Activated CD4-positive, CD25-positive, alpha-beta regulatory T cell treated with anti-CD3 and anti-CD28 coated beads, Interleukin-2, amount 50 U/mL, for 24 hours (primary cell): ENCODE measurements at places on chromosomes 4 and X.

- ATAC-seq, result no peak
These were observed 10.1 kb downstream of the SEC24D start for GRCh38 chr4:118825799-118826198.

DNA sequence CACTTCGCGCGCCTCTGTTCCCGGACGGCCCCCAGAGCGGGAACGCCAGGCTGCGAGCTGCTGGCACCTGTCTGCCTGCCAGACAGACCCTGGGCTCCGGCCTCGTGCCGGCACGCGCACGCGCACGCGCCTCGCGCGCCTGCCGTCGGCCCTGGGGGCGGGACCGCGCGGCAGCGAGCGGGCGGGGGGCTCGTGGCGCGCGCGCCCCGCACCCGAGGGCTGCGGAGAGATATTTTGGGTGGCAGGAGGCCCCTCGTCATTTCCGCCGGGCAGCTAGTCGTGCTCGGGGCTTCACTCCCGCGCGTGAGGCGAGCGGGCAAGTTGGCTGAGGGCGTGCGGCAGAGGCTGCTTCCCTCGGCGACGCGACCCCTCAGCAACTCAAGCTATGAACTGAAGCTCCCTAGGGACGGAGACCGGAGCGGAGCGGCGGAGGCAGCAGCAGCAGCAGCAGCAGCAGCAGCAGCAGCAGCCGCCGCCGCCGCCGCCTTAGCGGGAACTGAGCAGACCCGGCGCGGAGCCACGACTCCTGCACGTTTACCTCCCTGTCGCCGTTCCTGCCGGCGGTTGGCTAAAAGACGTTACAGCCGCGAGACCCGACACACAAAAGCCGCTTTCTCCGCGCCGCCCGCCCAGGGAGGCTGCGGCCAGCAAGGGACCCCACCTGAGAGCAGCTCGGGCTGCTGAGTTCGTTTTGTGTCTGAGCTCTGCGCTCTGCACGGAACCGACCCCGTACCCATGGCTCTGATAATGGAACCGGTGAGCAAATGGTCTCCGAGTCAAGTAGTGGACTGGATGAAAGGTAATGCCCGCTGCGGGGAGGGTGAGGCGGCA is at the start of gene CNKSR2:
CNKSR2 (plus strand) TSS at position 256 of the 831 bp plus-strand sequence; CDS start at position 736, 480 bp downstream.
- ATAC-seq, result peak; percentile 74

GRCh38 chr4:85228264-85228663 is 246.7 kb upstream of the ARHGAP24 start:
- ATAC-seq, result no peak

- ATAC-seq, result no peak
These were observed 301.2 kb upstream of the ARSJ start for GRCh38 chr4:114280645-114281044.

- no peak for ATAC-seq
These were observed 346.2 kb downstream of the MAPK10 start for GRCh38 chr4:86013621-86014020.

- ATAC-seq, result no peak
These were observed 118.5 kb upstream of the NKX1-1 start for GRCh38 chr4:1524761-1525160.

GRCh38 chr4:52993771-52994170 is 131.7 kb downstream of the RASL11B start:
- ATAC-seq, result no peak

- ATAC-seq, result no peak
These were observed 11.0 kb downstream of the BCOR start for GRCh38 chrX:40086569-40087335.

DNA sequence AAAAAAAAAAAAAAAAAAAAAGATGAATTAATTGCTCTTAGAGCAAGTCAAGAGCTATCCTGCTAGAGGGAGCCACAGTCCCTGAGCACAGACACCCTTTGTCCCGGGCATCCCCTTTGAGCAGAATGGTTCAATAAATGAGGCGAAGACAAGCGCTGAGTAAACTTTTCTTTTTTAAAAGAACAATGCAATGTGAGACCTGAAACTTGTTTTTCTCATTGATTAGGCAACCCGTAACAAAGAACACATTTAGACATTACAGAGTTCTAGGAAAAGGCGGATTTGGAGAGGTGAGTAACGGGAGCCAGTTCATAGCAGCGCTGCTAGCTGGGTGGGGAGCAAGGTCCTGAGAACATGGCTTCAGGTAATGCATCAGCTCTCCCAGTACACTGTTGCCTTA is 46.1 kb downstream of the GRK4 start:
- ATAC-seq, result peak; percentile 20

- ATAC-seq, result no peak
These were observed 13.1 kb downstream of the CTPS2 start for GRCh38 chrX:16699389-16699788.

DNA sequence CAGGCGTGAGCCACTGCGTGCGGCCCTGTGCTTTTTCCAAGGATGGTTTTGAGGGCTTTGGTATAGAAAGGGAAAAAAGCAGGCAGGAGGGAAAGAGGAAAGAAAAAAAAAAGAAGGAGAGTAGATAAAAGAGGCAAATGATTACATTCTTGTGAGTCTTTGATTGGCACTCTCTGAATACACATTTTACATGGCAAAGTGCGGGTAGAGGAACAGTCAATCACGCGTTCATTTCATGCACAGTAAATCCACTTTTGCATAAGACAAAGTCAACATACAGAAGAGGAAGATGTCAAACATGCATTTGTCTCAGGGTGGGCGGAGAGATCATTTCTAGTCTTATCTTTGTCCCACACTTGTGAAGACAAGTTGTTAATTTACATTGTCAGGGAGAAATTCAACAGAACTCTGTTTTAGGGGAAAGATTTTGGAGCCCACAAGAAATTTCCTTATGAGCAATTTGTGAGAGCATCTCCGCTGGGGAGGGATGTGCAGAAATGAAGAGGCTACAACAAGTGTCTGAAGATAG is 183.2 kb downstream of the DHRSX start:
- no peak for ATAC-seq

DNA sequence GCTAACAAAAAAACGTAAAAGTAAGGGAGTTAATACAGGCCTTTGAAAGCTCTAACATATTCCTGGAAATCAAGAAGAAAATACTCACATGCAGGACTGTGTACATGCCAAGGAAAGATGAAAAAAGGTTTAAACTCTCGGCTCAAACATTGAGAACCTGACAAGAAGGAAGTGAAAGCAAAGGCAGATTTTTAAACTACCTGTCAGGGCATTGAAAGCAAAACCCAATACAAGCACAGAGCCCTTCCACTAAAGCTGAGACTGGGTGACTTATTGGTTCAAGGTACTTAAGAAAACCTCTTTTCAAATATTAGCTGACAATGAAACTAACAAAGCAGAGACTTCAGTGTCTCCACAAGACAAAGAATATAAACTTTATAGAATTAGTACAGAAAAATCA is 313.0 kb upstream of the GRID2 start:
- no peak for ATAC-seq

- no peak for ATAC-seq
These were observed 34.1 kb downstream of the PRRG1 start for GRCh38 chrX:37383313-37383712.

- no peak for ATAC-seq
These were observed 116.7 kb upstream of the STOX2 start for GRCh38 chr4:183788308-183788905.

DNA sequence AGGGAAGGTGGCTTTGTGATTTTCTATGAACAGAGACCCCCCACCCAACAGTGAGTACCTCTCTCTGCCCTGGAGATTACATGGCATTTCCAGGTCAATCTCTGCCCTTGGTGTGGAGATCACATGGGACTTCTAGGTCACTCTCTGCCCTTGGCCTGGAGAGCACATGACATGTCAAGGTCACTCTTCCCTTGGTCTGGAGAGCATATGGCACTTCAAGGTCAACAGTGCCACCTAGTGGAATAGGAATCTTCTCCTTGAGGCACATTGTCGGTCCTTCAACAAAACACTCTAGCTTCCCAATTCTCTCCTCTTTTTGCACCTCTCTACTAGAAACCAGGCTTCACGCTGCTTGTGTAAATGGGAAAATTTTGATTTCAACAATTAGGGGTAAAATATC is 66.2 kb upstream of the TACR3 start:
- ATAC-seq, result no peak

DNA sequence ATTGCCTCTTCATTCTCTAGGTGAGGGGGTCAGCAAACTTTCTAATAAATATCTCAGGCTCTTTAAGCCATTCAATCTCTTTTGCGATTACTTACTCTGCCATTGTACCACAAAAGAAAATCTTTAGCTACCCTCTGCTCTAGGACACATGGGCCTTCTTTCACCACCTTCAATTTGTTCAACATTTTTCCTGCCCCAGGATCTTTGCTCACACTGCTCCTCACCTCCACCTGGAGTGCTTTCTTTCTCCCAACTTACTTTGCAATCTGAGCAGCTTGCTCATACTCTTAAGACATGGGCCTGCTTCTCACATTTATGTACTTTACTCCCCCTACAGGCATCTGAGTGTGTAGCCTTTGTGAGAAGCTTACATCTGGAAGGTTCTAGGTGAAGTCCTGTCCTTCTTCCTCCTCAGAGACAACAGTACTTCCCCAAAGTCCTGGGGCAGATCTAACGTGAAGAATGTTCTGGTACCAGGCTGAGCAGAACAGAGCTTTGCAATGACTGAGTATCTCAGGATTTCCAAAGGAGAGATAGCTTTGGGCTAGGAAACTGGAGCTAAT is 55.0 kb upstream of the PRDM5 start:
- ATAC-seq, result no peak

GRCh38 chr4:8682296-8682695 is 89.7 kb downstream of the CPZ start:
- ATAC-seq, result no peak

GRCh38 chrX:65502618-65503017 is 32.0 kb downstream of the LAS1L start:
- no peak for ATAC-seq

GRCh38 chr4:146132445-146132844 is 43.1 kb upstream of the LSM6 start:
- peak; percentile 98 for ATAC-seq

GRCh38 chr4:40587826-40588225 is 41.8 kb downstream of the RBM47 start:
- no peak for ATAC-seq

DNA sequence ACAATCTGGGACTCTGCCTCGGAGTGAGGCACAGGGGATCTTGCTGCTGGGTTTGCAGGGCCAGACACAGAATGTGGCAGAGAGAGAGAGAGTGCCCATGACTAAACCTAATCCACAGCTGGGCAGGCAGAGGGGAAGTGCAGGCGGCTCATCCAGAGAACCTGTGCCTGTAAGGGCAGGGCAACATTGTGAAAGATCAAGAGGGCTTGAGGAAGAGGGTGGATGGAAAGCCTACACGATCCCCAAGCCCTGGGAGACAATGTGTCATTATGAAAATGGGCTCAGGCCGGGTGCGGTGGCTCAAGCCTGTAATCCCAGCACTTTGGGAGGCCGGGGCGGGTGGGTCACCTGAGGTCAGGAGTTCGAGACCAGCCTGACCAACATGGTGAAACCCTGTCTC is 40.6 kb upstream of the TENM3 start:
- no peak for ATAC-seq

DNA sequence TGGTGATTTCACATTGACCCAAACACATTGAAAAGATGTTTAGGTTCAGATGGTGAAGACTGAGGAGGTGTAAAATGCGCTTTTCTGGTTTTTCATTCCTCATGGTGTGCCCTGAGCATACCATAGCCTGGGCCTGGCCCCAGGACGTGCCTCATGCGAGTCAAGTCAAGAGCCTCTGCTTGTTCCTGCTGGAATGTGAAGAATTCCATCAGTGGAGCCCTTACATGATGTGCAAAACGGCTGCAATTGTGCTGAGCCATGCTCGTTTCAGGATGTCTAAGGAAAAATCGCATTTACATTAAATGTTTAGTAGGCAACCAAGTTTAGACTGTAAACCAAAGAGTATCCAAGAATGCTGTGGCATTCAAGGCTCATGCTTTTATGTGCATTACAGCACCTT is 34.9 kb downstream of the GYG2 start:
- ATAC-seq, result no peak

GRCh38 chr4:6350646-6351045 is 81.0 kb downstream of the WFS1 start:
- no peak for ATAC-seq

GRCh38 chrX:78333521-78333920 is 6.1 kb upstream of the CYSLTR1 start:
- ATAC-seq, result peak; percentile 68

GRCh38 chr4:183638436-183638835 is 20.5 kb downstream of the RWDD4 start:
- ATAC-seq, result no peak

DNA sequence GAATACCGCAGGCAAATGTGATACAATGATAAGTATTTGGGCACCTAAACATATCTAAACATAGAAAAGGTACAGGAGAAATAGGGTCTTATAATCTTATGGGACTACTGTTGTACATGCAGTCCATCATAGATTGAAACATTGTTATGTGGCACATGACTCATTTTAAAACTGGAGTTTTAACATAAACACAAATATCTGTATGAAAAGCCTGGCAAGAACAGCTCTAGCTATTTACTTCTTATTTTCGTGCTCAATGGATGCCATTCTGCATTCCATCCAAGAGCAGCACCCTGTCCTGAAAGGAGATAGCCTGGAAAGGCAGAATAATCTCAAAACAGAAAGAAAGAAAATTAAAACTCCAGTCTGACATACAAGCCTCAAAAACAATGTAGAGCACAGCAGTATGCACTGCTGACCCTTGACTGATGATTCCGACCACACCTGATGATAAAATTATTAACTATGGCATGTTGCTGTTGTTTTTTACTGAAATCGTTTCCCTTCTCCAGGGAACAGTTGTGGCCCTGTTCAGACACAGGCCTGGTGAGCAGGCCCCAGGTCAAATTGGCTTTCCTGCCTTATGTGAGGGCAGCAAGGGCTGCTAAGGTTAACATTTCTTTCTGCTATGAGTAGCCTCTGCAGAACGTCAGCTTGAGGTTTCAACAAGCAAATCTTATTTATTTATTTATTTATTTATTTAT is 152.7 kb downstream of the APBB2 start:
- ATAC-seq, result no peak
